CD8-positive, alpha-beta T cell (primary cell): ENCODE measurements at places on chromosomes 12 and 14.

- no peak for DNase-seq
These were observed 8.1 kb downstream of the CIT start for GRCh38 chr12:119868992-119869391.

- DNase-seq: no peak
These were observed 6.0 kb upstream of the IFT81 start for GRCh38 chr12:110117956-110118685.

- no peak for DNase-seq
These were observed 32.3 kb downstream of the NRDE2 start for GRCh38 chr14:90299408-90299807.

DNA sequence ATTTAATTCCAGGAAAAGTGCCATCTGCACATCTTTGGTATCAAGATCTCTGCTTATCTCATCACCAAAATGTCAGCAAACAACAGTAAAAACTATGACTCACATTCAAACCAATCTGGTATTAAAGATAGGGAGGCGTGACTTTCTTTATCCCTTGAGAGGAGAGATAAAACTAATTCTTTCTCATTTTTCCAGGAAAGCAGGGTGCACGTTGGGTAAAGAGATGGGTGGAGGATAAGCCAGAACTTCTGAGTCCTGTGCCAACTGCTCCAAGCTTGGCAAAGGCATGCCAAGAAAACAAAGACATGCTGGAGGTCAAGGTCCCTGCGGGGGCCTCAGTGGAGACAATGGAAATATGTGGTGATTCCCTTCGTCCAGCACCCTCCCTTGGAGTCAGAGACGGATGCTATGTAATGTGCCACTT, 225.8 kb upstream of the PLXNC1 start:
- no peak for DNase-seq

GRCh38 chr12:9648701-9649531, 20.6 kb upstream of the CLEC2D start:
- DNase-seq: no peak

DNA sequence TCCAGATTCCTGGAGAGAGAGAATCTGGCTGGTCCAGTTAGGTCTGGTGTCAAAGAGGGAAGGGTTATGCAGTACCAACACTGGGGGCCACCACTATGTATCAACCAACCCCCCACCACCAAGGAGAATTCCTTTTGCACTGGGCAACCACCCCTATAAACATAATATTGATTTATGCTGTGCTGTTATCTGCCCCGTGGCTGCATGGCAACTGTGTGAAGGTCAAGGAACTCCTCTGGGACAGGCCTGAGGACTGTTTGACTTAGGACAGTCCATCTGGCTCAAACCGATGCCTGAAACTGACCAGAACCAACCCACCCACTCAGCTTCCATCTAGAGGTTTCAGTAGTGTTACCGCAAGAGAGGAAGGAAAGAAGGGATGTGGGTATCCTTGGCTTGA, 20.5 kb downstream of the PLEKHH1 start:
- DNase-seq: no peak

DNA sequence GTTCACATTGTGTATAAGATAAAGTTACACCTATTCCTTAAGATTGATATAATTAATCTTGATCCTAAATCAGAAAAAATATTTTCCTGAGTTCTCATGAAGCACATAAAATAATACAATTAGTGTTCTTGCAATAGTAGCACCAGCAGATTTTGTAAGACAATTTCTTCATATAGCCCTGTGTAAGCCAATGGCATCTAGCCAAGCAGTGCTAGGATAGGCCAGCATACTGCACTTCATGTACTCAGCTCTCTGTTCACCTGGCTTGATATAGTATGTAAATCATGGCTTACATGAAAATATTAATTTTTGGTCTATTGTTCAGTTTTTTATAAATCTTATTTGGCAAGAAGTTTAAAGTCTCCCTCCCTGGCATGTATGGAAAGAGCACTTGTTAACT, 1.9 kb downstream of the KLRF2 start:
- no peak for DNase-seq
